ENCODE measurements at places on chromosomes 4 and X.
A peak's percentile ranks its signal among the peaks of the same experiment; 100 is the strongest.

DNA sequence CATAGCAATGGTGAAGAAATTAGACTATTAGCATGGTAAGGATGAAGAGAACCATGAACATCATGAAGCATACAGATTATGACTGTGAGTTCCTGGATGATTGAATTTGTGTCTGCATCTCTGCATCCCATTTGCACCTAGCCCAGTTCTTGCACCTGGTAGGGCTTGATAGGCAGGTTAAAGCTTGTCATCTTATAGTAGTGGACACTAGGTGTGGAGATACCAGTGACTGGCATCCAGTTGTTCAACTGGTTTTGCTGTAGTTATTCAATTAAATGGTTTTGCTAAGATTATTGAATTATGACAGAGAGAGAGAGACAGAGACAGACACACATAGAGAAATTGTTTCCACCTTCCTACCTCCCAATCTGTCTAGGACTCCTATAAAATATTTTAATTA is 5.0 kb downstream of the ADH7 start:
- DNase-seq = no peak

DNA sequence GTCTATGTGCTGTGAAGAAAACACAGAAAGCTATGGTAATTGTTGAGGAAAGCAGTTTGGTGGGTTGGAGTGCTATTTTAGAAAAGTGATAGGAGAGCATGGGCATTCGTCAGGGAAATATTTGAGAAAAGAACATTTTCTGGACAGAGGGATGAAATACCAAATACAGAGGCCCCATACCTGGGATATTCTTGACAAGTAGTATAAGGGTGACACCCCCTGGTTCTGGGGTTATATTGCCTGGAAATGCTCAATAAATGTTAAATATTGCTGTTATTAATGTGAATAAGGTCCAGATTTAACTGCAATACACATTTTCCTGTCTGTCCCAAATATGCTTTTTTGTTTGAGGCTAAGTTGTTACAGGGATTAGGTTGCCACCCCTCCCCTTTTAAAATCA is 42.9 kb downstream of the WWC2 start:
- DNase-seq = no peak

DNA sequence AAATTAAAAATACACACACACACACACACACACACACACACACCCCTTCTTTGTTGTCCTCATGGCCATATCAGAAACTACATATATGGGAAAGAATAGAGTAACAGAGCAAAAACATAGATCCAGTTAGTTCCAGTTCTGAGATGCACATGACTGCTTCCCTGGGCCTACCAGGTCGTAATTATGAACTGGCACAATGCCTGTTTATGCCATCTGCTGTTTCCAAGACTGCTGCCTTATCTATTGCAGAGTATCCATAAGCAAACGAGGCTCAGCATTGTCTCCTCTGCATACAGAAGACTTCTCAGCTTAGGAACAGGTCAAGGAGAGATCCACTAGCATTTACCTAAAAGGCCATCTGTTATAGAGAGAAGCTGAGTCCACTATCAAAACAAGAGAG is 789.0 kb downstream of the TECRL start:
- DNase-seq = no peak

GRCh38 chr4:53014881-53015280 is 152.8 kb downstream of the RASL11B start:
- DNase-seq = peak; percentile 47

- no peak for DNase-seq
Observed at GRCh38 chrX:69019073-69019890, 146.0 kb downstream of the PJA1 start.

DNA sequence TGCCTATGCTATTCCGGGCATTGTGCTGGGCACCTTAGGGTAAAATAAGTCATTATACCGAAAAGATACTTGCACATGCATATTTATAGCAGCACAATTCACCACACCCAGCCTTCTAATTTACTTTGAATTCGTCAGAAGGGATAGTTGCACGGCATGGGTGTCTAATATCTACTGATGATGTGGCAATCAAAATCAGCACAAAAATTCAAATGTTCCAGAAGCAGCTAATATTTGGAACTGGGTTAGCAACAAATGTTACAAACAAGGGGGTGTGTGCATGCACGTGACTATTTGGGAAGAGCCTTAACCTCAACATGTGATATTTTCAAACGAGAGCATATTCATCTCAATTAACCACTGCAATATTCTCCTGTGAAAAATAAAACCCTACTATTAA is 79.7 kb upstream of the PRSS48 start:
- DNase-seq = peak; percentile 81

GRCh38 chr4:146159384-146160058 is 16.0 kb upstream of the LSM6 start:
- no peak for DNase-seq

DNA sequence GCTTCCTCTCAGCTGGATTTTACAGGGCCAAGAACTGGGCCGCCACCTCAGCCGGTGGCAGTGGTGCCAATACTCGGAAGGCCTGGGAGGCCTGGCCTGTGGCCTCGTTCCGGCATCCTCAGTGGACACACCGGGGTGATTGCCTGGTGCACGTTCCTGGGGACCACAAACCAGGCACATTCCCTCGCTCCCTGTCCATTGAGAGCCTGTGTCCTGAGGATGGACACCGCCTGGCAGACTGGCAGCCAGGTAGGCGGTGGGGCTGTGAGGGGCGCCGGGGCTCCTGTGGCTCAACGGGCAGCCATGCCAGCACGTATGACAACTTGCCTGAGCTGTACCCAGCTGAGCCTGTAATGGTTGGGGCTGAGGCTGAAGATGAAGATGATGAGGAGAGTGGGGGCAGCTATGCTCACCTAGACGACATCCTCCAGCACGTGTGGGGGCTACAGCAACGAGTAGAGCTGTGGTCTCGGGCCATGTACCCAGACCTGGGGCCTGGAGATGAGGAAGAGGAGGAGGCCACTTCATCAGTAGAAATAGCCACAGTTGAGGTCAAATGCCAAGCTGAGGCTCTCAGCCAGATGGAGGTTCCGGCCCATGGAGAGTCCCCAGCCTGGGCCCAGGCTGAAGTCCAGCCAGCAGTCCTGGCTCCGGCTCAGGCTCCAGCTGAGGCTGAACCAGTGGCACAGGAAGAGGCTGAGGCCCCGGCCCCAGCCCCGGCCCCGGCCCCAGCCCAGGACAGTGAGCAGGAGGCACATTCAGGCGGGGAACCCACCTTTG is 70.4 kb downstream of the STARD8 start:
- no peak for DNase-seq

GRCh38 chr4:185437809-185438208 is 12.0 kb upstream of the UFSP2 start:
- no peak for DNase-seq

DNA sequence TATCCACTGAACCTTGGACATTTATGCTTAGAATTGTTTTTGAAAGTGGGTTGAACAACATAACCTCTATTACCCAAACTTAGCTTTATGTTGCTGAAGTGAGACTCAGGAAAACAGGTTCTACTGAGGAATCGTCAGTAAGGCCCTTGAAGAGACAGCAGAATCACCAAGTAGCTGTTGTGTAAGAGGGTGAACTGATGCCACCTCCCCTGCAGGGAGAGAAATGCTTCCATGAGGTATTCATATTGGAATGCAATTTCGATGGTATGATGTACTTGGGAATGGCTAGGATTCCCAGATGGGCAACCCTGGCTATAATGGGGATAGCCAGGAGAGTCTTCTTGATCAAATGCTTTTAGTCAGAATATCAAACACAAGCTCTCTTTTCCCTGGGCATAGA is 4.1 kb upstream of the SCRG1 start:
- peak; percentile 26 for DNase-seq

DNA sequence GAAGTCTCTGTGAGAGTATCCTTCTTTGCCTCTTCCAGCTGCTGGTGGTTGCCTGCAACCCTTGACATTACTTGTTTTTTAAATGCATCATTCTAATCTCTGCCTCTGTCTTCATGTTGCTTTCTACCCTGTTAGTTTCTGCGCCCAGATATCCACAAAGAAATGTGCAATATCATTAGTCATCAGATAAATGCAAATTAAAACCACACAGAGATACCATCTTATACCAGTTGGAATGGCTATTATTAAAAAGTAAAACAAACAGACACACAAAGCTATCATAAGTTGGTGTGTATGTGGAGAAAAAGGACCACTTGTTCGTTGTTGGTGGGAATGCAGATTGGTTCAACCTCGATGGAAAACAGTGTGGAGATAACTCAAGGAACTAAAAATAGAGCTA is 517.4 kb downstream of the FAT4 start:
- DNase-seq = no peak

Data from foreskin fibroblast (primary cell).